ENCODE measurements at places on chromosomes 2 and 18. TPM values are rescaled to one million over a fixed set of nuclear protein-coding genes. Genes with fewer than 3 reads are reported as not detected.

Gene SERPINB12
- 20.1 TPM for total RNA-seq

Gene INO80D
- 18.4 TPM for total RNA-seq

Gene TUBA3D
- total RNA-seq, result 0.74 TPM

Gene BCL2L11
- 90.1 TPM for total RNA-seq

Gene BOK
- total RNA-seq, result 35.1 TPM

Gene C1QL2
- total RNA-seq, result not detected

Gene WNT6
- total RNA-seq, result 2.0 TPM

Gene IMPA2
- total RNA-seq, result 128 TPM

Gene MSTN
- 0.74 TPM for total RNA-seq

Gene ICOS
- 1.7 TPM for total RNA-seq

Gene ANKRD30BL
- total RNA-seq, result 1.2 TPM

Gene POTEC
- not detected for total RNA-seq

Gene POTEF
- total RNA-seq, result not detected

Gene XPO1
- total RNA-seq, result 89.1 TPM

Gene ARL5A
- total RNA-seq, result 32.9 TPM

Gene SATB2
- 7.4 TPM for total RNA-seq

Gene HS6ST1
- 68.5 TPM for total RNA-seq

Gene UGT1A8
- total RNA-seq, result not detected

Gene CRYBA2
- total RNA-seq, result not detected

Gene NAT8
- total RNA-seq, result not detected

Gene CD8B2
- total RNA-seq, result 0.74 TPM

Gene PAX8
- 1.7 TPM for total RNA-seq

Gene B3GNT7
- 7.1 TPM for total RNA-seq

Measured in vagina (tissue), 2 donors.